NCI-H2171 treated with DMSO at 0.1 percent for 48 hours (cell line): ENCODE measurements at places on chromosomes 12 and 14.

GRCh38 chr14:73125169-73125588 lies 11.1 kb upstream of the PSEN1 start:
- DNase-seq = no peak

DNA sequence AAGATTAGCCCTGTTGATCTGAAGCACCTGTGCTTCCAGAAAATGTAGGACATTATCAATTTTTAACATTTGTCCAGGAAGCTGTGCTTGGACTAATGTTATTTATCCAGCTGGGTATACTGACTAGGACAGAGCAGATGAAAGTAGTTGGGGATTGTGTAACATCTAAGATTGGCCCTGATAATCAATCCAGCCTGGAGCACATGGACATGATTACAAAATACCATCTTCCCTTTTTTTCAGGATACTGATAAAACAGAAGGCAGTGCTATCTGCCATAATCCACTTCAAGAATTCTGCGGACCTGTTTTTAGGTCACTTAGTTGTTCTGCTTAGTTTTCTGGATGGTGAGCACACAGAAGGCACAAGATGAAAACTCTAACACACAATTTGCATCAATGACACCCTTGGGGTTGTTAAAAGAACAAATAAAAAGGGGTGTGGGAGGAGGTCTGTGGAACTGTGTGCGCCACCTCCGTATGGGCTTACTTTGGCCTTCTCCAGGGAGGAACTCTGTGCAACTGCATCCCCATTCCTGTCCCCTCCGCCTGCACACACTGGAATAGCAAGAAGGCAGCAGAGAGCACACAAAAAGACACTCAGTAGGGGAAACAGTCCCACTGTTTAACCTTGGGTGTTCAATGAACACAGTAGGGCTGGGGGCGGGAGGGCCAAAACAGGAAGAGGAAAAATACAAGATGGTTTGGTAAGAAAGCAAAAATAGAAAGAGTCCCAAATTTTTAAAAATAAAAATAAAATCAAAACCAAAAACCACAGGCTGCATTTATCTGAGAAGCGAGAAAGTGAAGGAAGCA lies 31.1 kb upstream of the DUSP6 start:
- DNase-seq = no peak

DNA sequence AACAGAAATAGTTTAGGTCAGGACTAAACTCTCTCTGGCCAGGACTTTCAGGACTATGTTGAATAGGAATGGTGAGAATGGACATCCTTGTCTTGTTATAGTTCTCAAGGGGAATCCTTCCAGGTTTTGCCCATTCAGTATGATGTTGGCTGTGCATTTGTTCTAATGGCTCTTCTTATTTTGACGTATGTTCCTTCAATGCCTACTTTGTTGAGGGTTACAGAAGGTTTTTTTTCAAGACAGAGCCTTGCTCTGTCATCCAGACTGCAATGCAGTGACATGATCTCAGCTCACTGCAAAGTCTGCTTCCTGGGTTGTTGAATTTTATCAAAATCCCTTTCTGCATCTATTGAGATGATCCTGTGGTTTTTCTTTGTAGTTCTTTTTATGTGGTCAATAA lies 79.5 kb upstream of the NID2 start:
- DNase-seq = no peak

DNA sequence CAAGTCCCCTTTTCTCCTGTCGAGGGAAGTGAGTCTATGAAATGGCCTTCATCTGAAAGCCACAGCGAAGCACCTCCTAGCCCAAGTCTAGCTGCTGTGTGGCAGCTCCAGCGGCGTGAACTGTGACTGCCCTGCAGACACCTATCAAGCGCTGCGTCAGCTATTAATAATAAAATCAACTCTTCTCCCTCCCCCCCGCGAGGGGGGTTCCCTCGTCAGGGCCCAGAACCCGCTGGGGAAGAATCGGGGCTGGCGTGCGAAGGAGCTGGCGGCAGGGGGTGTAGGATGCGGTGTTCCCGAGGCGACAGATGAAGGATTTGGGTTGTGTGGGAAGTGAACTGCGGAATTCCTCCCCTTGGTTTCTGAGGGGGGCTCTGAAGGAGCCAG lies 662 bp upstream of the ATP2A2 start:
- peak; percentile 78 for DNase-seq

DNA sequence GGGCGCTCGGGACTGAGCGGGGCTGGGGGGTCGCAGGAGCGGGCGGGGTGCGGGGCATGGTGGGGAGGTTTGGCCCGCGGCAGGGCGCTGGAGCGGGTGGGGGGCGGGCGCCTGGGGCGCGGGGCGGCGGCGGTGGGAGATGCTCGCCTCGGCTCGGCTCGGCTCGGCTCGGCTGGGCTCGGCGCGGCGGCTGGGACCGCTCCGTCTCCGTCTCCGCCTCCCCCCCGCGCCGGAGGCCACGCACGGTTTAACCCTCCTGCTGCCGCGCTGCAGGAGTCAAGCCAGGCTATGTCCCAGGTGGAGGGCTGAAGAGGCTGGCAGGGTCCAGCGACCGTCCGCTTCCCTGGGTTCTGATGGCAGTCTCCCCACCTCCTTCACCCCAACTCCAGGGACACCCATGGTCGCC lies at the start of gene PIANP:
TSS of gene PIANP (minus strand) at position 170 of the 406 bp plus-strand sequence. CDS start 2,754 bp downstream, outside the sequence.
- DNase-seq = peak; percentile 66
